ENCODE measurements at places on chromosomes 11 and 22.

GRCh38 chr11:10925149-10925926, 67.5 kb upstream of the ZBED5 start:
- no peak for DNase-seq

GRCh38 chr11:126233391-126233790, 21.8 kb downstream of the FAM118B start:
- DNase-seq: no peak

DNA sequence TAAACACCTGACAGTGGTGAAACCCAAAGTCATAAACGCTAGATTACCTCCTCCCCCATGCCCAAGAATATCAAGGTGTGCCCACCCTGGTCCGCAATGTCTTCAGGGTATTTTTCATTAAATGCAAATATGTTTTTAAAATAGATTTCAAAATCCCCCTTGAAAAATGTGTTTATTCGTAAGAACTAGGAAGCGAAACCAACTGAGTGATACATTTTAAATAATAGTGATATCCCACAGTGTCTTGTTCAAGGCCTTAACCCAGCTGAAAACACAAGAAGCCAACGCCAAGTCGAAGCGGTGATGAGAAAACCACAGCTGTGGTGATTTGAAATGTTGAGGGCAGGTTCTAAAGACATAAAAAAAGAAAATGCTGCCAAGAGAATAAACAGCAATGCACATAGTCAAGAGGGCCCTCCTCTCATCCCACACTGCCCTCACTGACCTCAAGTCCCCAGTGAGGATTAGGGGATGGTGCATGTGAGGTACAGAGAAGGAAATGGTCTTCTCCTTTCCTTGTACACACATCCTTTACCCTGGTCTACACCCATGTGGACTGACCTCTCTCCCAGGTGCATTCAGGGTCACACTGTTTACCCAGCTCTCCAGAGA, 25.5 kb downstream of the KCNJ1 start:
- no peak for DNase-seq

- no peak for DNase-seq
These were observed 56.1 kb upstream of the FADD start for GRCh38 chr11:70146895-70147520.

DNA sequence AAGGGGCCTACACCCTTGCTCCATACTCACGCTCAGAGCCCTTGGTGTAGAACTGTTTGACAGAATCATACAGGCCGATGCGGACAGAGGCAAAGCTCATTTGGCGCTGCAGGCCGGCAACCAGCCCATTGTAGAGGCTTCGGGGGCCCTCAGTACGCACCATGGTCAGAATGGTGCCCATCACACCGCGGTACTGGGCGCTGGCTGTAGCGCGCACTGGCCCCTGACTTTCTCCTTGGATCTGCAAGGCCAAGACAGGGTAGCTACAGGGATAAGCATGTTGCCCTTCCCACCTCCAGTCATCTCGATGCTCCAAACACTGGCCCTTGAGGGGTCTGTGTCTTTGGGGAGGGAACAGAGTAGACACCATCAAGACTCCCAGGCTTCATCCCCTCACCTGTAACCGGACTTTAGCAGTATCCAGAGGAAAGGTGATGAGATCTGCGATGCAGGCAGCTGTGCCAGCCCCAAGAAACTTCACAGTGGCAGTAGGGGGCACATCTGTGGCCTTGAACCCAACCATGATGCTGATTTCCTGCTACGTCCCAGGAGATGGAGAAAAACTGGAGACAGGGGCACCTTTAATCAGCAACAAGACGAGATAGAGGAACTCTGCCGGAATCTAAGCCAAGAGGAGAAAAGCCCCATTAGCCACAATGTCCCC, 4.7 kb downstream of the UCP2 start:
- DNase-seq: no peak

GRCh38 chr22:39284142-39284980, 35.1 kb downstream of the RPL3 start:
- no peak for DNase-seq

GRCh38 chr11:30938171-30938570, 352.0 kb upstream of the MPPED2 start:
- DNase-seq: no peak

DNA sequence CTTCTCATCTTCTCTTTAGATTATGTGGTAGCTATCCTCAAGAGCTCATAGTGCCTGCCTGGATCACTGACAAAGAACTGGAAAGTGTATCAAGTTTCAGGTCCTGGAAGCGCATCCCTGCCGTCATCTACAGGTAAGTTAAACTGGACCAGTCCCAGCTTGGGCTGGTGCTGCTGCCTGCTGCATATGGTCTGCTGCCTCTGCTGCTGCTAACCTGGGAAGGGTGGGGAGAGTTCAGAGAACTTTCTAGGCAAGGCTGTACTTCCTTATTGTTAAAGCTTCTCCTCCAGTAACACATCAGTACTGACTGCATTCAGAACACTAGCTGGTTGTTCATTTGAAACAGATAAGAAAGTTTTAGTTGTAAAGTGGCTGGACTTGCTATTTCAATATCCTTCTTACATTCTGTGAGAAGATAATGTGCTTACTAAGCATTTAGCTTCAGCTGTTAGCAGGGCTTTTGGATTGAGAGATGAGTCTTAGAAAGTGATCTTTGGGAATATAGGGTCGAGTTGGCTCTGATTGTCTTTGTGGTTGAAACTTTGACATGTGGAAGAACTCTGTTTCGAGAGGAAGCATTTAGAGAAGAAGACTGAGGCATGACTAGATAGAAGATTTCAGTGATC, 77.3 kb upstream of the HORMAD2 start:
- DNase-seq: no peak

- DNase-seq: no peak
These were observed 12.8 kb downstream of the DGCR2 start for GRCh38 chr22:19109198-19110063.

DNA sequence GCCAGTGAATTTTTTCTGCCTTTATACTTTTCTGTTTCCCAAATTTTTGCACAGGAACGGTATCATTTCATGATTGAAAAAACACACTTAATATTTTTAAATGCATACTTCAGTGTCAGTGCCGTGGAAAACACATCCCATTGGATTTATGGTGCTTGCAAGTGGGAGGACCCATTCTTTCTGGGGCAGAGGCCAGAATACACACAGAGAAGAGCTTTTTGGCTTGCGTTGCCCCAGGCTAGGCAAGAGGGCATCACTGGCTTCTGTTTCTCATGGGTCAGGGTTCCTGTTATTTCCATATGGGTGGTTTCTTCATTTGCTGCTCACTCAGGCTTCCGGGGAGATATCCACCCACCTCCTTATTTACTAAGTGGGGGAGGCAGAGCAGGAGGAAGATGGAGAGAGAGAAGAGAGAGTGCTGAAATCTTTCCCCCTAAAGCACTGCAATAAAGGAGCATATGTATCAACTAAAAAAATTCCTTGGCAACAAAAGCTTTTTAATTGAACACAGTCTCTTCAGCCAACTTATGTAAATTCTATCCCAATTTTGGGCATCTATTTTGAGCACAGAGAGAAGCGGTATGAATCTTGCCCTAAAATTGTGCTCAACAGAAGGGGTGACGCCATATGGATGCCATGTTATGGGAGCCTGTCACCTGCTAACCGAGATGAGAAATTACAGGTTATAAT, 66.0 kb upstream of the KIRREL3 start:
- DNase-seq: no peak

GRCh38 chr22:17903564-17904295, 120.6 kb downstream of the MICAL3 start:
- no peak for DNase-seq

GRCh38 chr11:111460340-111460739, 51.8 kb downstream of the BTG4 start:
- no peak for DNase-seq

GRCh38 chr11:112485280-112485679, 224.6 kb upstream of the PLET1 start:
- DNase-seq: no peak

DNA sequence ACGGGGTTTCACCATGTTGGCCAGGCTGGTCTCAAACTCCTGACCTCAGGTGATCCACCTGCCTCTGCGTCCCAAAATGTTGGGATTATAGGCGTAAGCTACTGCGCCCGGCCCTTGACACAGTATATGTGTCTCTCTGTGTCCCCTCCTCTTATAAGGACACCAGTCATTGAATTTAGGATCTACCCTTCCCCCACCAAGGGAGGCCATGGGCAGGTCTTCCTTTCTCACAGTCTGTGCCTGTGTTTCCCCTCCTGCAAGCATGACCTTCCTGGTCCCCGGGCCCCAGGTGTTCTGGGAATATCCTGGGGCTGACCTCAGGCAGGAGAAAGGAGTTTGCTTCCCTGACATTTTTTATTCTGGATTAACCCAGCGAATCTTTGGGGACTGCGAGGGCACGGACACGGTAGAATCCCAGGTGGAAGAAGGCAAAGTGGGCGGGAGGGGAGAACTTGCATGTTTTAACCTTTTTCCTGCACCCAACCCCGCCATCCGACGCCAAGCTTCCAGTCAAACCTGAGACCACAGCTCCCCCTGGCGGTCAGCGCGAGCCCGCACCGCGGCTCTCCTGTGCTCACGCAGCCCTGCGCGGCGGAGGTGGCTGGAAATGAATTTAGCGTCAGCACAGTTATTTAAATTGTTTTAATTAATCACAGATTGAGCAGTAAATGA, 42.1 kb upstream of the ISX start:
- no peak for DNase-seq

DNA sequence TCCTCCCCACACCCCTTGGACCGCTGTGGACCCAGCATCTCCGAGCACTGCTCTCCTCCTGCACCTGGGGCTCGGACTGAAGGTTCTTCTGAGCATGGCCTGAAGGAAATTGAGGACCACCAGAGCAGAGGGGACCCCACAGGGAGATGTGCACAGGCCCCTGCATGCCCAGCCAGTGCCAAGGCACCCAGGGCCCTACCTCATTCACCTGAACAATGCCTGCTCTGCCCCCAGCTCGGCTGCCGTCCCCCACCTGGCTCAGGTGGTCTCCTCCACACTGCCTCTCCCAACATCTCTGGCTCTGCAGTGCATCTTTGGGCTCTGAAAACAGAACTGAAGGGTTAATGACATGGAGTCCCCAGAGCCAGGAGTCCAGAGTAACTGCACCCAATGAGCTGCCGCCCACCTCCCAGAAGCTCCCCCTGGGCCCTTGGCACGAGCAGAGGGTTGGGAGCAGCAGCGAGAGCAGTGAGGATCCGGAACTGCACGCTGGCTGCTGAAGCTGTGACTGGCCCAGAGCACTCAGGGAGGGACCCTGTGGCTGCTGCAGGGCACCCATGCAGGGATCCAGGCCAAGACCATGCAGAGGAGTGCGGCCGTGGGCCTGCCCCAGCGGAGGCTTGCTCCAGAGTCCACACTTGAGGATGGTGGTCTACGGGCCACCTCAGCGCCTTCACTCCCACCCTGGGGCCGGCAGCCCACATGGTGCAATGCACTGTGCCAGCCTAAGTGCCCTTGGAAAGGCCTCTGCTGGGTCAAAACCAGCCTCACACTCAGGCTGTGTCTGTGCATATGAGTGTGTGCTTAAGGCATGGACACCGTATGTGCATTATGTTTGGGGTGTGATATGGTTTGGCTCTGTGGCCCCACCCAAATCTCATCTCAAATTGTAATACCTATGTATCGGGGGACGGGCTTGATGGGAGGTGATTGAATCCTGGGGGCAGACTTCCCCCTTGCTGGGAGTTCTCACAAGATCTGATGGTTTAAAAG, 686.1 kb downstream of the TBC1D22A start:
- no peak for DNase-seq

DNA sequence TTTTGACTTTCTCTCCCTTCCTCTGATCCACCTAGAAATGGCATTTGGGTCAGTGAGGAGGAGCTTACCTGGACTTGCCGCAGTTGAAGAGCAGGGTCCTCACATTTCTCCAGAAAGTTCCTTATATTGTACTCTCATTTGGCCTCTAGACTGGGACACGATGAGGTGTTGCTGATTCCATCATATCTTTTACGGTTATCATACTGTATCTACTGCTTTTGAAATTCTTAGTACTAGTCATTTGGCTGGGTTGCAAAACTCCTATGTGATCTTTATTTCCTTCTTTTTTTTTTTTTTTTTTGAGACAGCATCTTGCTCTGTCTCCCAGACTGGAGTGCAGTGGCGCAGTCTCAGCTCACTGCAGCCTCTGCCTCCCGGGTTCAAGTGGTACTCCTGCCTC, 58.7 kb upstream of the FAM181B start:
- DNase-seq: no peak

GRCh38 chr22:45889093-45889538, 87.8 kb downstream of the WNT7B start:
- no peak for DNase-seq
